ENCODE measurements at places on chromosomes 4 and X.

DNA sequence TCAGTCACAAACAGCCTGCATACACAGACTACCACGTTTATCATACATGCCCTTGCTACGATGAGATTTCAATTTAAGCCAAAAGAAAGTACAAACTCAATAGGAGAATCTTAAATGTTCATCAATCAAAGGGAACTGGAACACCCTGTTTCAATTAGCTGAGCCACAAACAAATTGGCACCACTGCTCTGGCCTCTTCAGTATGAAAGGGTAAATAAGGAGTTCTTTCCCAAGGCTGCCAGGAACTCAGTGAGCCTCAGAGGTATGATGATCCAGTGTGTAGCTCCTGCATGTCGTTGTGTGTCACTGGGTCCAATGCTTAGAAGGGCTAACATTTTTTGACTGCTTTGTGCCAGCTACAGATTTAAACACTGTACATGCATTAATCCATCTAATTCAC, 5.4 kb downstream of the RNF150 start:
- no peak for DNase-seq

DNA sequence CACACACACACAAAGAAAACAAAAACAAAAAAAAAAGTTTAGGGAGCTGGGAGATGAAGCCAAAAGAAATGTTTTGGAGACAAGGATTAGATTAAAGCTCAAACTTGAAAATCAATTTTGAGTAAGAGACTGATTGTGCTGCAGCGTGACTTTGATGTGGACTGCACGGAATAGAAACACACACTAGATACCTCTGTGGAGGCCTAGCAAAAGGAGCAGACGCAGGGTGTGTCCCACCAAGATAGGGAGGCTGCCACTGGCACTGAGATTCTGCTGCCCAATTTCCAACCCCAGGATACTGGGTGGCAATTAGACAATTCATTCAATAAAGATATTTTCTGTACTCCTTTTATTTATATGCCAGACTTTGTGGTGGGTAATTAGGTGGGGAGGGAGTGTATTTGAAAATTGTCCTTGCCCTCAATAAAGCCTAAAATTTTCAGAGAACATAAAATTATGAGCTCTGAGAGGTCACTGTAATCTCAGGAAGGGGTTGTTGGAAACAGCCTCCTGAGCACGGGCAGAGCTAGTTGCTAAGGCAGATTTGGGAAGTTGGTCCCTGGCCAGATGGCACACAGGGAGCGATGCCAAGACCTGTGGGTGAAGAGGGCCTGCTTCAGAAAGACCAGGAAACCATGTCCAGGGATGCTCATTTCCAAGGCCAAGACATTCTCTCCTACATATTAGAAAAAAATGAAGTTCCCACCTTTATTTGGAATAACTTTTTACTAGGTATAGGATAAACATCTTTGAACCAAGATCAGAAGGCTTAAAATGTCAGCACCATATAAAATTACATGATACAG, 1.9 kb upstream of the PPP3CA start:
- no peak for DNase-seq

GRCh38 chr4:107034091-107034995, 1.8 kb downstream of the DKK2 start:
- DNase-seq = no peak

GRCh38 chr4:184793735-184794355, 31.9 kb downstream of the ACSL1 start:
- DNase-seq = no peak

DNA sequence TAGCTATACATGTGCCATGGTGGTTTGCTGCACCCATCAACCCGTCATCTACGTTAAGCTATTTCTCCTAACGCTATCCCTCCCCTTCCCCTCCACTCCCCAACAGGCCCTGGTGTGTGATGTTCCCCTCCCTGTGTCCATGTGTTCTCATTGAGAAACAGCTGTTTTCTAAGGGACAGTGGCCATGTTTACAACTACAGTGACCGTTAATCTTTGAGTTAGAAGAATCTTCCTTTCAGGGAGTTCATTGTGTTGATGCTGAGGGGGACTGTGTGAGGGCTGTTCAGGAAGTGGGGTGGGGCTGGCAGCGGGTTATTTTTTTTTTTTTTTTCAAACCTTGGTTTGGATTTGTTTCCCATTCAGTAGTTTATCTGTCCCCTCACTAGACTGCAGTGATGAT, 179.9 kb downstream of the NHS start:
- DNase-seq = no peak

GRCh38 chr4:159049780-159050375, 53.0 kb upstream of the RAPGEF2 start:
- DNase-seq = no peak
